OCI-LY7 (cell line): ENCODE measurements at places on chromosomes 2 and 18.

DNA sequence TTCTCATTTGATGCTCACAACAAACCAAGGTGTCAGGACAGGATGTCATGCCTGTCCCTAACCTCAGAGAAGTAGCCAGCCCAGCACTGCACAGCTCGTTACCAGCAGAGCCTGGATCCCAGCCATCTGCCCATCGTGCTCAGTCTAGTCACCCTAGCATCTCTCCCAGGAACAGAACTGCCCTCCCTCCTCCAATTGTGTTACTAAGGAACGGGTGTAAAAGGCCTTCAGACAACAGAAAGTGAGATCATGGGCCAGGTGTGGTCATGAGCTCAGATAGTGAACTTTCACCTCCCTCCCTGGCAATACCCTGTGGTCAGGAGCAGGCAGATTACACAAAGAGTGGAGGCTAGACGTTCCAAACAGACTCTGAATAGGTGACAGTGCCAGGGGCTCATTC, 111.8 kb upstream of the PPP1CB start:
- no peak for DNase-seq

GRCh38 chr2:21055451-21055850, 11.6 kb upstream of the APOB start:
- DNase-seq, result no peak

GRCh38 chr2:176174824-176175708, 13.4 kb upstream of the HOXD1 start:
- DNase-seq, result no peak

DNA sequence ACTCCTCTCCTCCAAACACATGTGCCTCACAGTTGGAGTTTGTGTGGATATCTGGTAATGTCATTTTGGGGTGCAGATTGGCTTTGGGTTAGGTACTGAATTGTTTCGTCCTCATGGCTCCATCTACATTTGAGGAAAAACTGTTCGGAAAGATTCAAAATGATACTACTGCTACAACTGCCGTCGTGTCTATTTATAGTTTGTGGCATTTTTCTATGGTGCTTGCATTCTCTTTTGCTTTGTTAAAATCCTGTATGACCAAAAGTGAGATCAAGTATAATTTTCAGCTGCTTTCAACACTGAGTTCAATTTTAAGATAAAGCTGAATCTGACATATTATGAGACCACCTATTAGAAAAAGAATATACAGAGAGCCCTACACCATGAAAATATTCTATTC, 176.3 kb upstream of the DSEL start:
- no peak for DNase-seq

- DNase-seq, result peak; percentile 53
These were observed 1.3 kb upstream of the ZNF24 start for GRCh38 chr18:35345460-35345921.

DNA sequence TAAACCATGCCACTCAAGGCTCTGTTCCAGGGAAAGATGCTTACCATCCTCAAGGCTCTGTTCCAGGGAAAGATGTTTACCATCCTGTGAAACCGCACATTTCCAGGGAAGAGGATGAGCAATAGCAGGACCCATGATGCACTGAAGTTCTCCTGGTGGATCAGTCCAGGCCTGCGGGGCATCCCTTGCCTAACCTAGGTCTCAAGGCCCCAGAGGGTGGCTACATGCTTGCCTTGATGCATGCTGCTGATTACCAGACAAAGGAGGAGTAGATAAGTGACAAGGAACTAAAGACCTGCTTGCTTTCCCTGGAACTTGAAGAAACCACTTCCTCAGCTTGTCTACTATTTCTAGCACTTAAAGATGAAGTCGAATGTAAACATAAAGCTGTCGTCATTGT, 111.0 kb upstream of the LINC00305 start:
- DNase-seq, result no peak

GRCh38 chr18:46338766-46339165, 234.6 kb downstream of the HAUS1 start:
- no peak for DNase-seq
